ENCODE measurements at places on chromosomes 6 and 20.
A peak's percentile ranks its signal among the peaks of the same experiment; 100 is the strongest.

DNA sequence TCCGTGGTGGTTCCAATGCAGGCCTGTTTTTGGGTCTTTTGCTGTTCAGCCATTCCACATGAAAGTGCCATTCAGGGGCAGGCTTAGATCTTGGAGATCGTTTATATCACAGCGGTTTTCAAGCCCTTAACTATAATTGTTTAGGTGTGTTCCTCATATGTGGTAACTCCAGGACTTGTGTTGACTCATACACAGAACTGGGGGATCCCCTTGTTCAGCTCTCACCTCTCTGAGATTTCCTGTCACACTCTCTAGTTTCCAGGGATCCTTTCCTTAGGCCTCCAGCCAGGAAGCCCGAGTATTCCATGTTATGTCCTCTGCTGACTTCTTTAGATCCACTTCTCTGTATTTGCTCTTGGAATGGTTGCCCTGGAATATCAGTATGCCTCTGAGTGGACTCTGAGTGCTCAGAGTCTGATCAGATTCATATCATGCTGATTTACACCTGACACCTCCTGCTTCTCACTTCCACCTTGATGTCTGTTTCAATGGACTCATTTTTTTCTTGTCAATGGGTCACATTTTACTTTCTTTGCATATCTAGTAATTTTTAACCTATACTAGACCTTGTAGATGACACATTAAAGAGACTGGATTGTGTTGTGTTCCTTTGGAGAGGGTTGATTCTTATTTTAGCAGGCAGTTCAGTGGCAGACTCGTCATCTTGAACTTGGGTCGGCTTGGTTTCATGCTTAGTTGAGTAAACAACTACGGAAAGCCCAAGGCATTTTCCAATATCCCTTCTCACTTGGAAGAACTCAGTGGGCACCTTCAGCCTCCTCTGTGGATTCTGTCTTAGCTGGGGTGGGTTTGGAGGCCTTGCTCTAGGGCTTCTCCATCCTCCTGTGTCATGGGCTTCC lies 13.1 kb downstream of the NTSR1 start:
- no peak for DNase-seq

DNA sequence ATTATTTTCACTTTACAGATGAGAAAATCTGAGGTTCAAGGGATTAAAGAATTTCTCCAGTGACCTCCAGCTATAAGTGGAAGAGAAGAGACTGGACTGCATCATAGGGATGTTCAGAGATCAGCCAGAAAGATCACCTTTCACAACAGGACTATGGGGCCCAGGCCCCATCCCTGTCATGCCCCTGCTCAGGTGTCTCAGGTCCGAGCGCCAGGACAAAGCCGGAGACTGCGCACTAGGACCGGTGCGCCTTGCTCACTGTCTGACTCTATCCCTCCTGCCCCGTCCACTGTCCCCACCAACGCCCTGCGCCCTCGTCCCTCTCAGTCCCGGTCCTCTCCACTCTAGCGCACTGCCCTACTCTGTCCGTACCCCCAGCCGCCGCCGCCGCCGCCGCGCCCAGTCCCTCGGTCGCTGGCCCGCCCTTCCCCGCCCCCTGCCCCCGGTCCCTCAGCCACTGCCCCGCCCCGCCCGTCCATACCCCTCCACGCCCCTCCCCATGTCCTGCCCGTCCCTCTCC lies 521 bp upstream of the RAD21L1 start:
- DNase-seq, result peak; percentile 22

- no peak for DNase-seq
Measured at GRCh38 chr6:147986846-147987245, 355.8 kb upstream of the SASH1 start.

- no peak for DNase-seq
Measured at GRCh38 chr20:19114410-19114809, 98.0 kb upstream of the SLC24A3 start.

- no peak for DNase-seq
Measured at GRCh38 chr6:90911642-90912041, 324.8 kb upstream of the MAP3K7 start.

DNA sequence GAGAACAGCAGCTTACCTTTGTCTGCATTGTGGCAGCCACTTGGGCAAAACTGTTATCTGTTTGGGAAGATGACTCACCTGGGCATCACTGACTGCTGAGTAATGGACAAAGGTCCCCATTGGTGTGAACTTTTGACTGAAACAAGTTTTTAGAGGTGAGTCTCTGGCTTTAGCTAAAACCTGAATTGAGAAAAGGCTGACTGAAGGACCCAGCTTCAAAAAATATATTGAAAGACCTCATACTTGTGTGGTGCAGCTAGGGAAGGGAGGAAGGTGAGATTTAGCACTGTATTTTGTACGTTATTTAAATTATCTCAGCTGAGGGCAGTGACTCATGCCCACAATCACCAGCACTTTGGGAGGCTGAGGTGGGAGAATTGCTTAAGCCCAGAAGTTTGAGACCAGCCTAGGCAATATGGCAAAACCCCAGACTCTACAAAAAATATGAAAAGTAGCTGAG lies 4.5 kb upstream of the CITED2 start:
- no peak for DNase-seq

DNA sequence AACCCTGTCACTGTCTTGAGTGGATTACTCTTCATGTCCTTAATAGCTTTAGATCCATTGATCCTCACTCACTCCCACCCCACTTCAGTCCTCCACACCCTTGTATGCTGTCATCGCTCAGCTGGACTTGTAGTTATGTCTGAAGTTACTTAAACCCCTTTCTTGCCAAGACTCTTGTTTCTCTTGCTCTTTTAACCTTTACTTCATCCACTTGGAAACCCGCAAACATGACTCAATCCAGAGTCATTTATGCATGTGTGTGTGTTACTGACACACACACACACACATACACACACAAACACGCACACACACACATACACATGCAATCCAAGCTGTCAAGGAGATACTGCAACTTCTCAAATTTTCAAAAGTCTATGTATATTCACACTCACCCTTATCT lies 341.8 kb downstream of the SYNE1 start:
- DNase-seq, result no peak

- no peak for DNase-seq
Measured at GRCh38 chr6:34068462-34069044, 77.3 kb downstream of the GRM4 start.

GRCh38 chr6:169328112-169328801 lies 74.6 kb upstream of the THBS2 start:
- DNase-seq, result no peak

- no peak for DNase-seq
Measured at GRCh38 chr20:48749437-48749836, 78.4 kb downstream of the PREX1 start.

GRCh38 chr20:9408422-9409300 lies 105.7 kb upstream of the LAMP5 start:
- no peak for DNase-seq

GRCh38 chr6:126672649-126673048 lies 332.7 kb downstream of the CENPW start:
- no peak for DNase-seq

- DNase-seq, result no peak
Measured at GRCh38 chr20:44092551-44093248, 94.3 kb downstream of the JPH2 start.

GRCh38 chr6:38542031-38542430 lies 97.7 kb downstream of the BTBD9 start:
- DNase-seq, result no peak

All from NCI-H187 treated with DMSO at 0.1 percent for 48 hours (cell line).